ENCODE measurements at places on chromosomes 6 and 20.

- DNase-seq = peak; percentile 1
Measured at GRCh38 chr6:70563530-70563929, 3.2 kb upstream of the SDHAF4 start.

DNA sequence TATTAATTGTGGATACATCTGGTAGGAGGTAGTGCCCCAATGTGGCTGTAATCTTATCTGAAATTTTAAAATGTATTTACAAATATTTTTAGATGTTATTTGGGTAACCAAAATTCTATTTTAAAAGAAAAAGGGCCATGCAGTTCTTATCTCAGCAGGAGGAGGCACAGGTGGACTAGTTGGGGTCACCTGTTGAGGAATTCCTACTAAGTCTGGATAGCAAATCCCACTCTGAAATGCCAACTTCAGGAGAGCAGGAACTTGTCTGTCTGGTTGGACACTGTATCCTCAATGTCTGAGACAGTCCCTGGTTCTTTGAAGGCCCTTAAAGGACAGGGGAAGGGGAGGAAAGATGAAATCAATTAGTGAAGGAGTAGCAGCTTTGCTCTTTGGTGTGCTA is 82.6 kb downstream of the EYA2 start:
- no peak for DNase-seq

DNA sequence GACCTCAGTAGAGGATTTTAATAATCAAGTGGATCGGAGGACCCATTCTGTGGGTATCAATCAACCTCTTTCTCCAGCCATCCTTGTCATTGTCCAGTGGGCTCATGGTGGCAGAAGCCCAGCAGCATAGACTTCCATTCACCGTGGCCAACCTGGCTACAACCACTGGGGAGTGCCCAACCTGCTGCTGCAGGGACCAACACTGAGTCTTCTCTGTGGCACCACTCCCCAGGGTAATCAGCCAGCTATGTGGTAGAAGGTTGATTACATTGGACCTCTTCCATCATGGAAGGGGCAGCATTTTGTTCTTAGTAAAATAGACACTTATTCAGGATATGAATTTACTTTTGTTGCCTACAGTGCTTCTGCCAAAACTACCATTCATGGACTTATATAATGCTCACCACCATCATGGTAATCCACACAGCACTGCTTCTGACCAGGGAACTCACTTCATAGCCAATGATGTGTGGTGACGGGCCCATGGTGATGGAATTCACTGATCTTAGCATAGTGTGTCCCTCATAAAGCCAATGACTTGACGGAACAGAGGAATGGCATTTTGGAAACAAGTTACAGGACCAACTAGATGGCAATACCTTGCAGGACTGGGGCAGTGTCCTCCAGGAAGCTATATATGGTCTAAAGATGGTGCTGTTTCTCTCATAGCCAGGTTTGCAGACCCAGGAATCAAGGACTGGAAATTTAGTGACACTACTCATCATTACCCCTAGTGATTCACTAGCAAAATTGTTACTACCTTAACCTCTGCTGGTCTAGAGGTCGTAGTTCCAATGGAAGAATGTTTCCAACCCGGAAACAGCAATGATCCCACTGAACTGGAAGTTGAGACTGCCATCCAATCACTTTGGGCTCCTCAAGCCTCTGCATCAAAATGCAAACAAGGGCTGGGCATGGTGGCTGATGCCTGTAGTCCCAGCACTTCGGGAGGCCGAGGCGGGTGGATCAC is 7.6 kb downstream of the CD24 start:
- DNase-seq = no peak

GRCh38 chr6:84920021-84920420 is 155.6 kb upstream of the TBX18 start:
- DNase-seq = no peak

DNA sequence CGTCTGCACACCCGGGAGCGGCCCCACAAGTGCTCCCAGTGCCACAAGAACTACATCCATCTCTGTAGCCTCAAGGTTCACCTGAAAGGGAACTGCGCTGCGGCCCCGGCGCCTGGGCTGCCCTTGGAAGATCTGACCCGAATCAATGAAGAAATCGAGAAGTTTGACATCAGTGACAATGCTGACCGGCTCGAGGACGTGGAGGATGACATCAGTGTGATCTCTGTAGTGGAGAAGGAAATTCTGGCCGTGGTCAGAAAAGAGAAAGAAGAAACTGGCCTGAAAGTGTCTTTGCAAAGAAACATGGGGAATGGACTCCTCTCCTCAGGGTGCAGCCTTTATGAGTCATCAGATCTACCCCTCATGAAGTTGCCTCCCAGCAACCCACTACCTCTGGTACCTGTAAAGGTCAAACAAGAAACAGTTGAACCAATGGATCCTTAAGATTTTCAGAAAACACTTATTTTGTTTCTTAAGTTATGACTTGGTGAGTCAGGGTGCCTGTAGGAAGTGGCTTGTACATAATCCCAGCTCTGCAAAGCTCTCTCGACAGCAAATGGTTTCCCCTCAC is 21.0 kb downstream of the PRDM1 start:
- no peak for DNase-seq

DNA sequence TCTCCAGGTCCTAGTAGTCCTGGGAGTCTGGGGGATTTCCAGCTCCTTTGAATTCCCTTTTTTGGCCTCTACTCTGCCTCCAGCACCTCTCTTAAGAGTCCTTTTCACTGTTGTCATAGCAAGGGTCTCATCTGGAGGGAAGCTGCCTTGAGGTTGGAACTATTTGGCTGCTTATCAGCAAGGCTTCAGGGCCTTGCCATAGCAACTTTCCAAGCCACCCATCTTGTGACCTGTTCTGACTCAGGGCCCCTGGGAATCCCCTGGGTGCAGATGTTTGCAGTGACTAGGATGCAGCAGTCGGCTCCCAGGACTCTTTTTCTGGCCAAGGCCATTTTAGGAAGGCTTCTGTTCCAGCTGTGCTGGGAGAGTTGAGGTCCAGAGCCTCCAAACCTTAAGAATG is 12.4 kb downstream of the PKIG start:
- no peak for DNase-seq

DNA sequence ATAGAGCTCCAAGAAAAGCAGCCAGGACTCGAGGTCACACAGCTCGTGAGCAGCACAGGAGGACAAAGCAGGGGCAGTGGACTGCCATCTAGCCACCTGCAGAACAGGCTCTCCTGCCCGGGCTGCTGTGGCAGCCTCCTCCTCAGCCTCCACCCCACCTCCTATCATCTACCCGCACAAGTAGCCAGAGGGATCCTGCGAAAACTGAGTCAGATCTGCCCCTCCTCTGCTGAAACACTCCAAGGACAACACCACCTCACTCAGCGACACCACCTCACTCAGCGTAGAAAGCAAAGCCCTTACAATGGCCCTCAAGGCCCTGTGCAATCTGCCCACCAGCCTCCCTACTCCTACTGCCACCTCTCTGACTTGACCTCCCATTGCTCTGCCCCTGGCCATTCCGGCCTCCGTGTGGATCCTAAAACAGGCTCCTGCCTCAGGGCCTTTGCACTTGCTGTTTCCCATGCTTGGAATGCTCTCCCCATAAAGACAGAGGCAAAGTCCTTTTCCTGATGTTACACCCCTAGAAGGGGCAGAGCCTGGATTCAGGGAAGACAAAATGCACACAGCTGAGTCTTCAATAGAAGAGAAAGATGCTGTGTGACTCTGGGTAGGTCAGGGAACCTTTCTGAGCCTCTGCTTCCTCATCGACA is 19.3 kb downstream of the PREX1 start:
- no peak for DNase-seq

- no peak for DNase-seq
Measured at GRCh38 chr6:67640484-67640883, 994.6 kb upstream of the ADGRB3 start.

DNA sequence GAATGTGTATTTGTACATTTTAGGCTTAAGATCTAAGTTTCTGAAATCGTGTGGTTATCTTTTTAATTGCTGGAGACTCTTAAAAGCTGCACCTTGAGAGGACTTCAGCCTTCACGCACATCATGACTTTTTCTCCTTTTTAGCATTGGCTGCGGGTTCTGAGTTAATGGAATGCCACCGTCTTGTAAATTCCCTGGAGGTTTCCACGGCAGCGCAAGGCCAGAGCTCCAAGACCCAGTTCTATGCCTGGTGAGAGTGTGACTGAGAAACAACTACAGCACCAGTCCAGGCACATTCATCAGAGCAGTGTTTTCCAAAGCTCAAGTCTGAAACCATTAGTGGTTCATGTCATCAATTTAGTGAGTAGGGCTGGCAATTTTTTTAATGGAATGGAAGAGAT is 23.0 kb downstream of the PRR18 start:
- no peak for DNase-seq

- peak; percentile 59 for DNase-seq
Measured at GRCh38 chr6:30690403-30691207, at the start of gene NRM. TSS of gene NRM (minus strand) at chr6:30690984. CDS start at chr6:30690974, 10 bp downstream.

GRCh38 chr6:167581637-167582036 is 245.1 kb upstream of the AFDN start:
- no peak for DNase-seq

DNA sequence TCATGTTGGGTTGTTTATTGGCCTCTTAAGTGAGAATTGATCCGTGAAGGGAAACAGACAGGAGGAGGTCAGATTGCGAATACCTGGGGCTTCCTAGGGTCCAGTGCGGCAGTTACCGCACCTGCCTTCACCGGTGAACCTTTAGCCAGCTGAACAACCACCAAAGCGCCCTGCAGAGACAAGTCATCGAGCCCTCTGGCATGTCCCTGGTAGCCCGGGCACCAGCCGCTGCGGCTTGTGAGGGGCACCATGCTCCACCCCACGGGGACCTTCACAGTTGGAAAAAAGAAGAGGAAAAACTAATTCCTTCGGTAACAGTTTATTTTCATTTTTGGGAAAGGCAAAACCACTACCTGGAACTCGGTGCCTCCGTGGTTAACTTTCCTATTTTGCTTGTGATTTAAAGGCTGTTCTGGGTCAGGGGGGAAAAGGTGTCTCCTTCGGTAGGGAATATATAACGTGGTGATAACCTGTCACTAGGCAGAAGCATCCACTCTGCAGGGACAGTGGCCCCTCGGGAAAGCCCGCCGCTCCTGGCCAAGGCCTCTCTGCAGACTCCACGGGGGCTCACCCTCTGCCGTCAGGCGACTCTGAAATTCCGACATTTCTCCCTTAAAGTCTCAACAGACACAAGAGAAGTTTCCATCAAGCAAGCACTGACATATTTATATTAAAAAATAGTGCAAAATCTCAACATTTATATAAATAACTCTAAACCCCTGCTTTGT is 30.7 kb upstream of the ZBP1 start:
- no peak for DNase-seq

DNA sequence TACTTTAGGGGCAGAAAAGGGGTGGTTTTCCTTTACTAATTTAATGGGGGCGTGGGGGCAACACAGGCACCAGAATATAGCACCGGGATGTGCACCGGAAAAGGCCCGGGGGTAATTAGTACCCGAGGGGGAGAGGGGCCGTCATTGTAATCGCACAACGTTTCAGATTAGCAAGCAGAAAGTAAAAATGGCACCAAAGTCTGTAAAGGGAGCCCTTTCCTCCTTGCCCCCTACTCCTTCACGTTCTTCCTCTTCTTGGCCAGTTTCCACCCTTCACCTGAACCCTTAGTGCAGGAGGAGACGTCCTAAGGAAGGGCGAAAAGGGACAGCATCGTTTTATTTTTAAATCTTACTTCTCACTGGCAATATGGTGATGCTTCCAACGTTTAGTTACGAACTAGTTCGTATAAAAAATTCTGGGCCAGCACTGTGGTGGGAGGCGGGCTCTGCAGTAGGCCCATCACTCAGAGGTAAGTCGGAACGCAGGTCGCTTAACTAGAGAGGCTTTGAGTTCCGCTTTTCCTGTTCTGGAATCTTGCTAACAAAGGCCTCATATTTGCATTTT is 742 bp upstream of the CEP85L start:
- DNase-seq = no peak

GRCh38 chr20:57170343-57170742 is 96.1 kb downstream of the BMP7 start:
- no peak for DNase-seq

DNA sequence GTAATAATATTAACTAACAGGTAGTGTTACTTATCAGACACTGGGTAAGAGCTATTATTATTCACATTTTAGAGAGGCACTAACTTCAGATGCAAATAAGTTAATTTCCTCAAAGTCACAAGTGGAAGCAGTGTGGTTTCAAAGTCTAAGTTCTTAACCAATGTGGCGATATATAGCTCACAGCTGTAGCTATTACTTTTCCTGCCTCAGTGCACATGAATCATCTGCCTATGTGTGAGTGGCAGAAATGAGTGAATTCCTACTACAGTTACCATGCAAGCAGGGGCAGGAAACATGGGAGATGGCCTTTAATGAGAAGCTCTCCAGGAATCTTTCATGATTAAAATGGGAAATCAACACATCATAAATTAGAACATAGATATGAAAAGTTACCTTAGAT is 126.2 kb upstream of the EYA4 start:
- no peak for DNase-seq

DNA sequence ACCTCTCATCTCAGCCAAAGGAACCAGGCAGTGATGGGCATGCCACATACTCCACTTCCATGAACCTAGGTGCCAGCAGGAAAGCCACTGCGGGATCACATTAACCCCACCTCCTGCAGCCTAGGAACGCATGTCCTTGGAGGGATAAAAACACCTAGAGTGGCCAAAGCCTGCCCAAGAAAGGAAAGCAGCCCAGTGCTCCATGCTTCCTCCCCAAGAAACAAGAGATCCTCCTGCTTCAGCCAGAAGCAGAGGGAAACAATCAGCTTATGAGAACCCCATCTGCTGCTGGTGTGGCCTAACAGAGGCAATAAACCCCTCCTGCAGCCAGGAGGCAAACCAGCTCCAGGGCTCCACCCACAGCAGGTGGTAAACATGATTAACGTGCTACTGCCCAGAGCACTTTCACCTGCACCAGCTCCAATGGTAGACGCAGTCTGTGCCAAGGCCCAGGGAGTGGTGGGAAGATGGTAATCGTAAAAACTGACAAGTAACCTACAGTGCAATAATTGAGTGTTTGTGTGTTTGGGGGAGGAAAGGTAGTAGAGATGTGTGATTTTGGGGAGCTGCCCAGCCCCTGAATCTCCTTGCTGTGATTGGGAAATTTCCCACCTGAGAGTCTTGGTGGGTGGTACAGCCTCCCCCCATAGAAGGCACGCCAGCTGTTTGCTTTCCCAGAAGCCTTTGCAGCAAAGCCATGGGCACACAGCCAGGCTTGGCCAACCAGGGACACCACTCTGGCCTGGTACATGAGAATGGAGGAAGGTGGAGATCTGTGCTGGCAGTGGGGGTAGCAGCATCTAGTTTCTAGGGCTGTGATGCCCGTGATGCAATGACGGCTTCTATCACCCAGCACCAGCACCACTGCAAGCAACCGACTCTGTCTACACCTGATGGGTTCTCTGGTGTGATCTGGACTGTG is 50.6 kb upstream of the TBC1D7 start:
- no peak for DNase-seq

Measured in amygdala (tissue), 56 donors.